ENCODE measurements at places on chromosomes 5 and 9. TPM values are rescaled to one million over a fixed set of nuclear protein-coding genes. Genes with fewer than 3 reads are reported as not detected.

The CARTPT gene
- total RNA-seq = not detected

The GRXCR2 gene
- total RNA-seq = not detected

The ABLIM3 gene
- 40.3 TPM for total RNA-seq

The IL12B gene
- not detected for total RNA-seq

The SCGB3A2 gene
- total RNA-seq = not detected

The GRM6 gene
- not detected for total RNA-seq

The IFNB1 gene
- total RNA-seq = not detected

The BBLN gene
- total RNA-seq = 19.4 TPM

The SLC12A7 gene
- 68.3 TPM for total RNA-seq

Data from bladder microvascular endothelial cell (primary cell).